Daoy (cell line): ENCODE measurements at places on chromosomes 5 and 9. TPM values are rescaled to one million over a fixed set of nuclear protein-coding genes. Genes with fewer than 3 reads are reported as not detected.

- DNase-seq, result no peak
These were observed 15.7 kb downstream of the PIP5K1B start for GRCh38 chr9:68720656-68721313.

GRCh38 chr5:120055858-120056257 is 408.2 kb upstream of the PRR16 start:
- peak; percentile 14 for DNase-seq

GRCh38 chr5:145220481-145220880 is 614.7 kb downstream of the PRELID2 start:
- no peak for DNase-seq

GRCh38 chr9:112725961-112726360 is 8.0 kb upstream of the INIP start:
- no peak for DNase-seq

CLTB gene
- total RNA-seq, result 98.5 and 104 TPM in 2 replicates

ACTBL2 gene
- 7.1 and 8.7 TPM in 2 replicates for total RNA-seq
